ENCODE measurements at places on chromosomes 5 and 9.

DNA sequence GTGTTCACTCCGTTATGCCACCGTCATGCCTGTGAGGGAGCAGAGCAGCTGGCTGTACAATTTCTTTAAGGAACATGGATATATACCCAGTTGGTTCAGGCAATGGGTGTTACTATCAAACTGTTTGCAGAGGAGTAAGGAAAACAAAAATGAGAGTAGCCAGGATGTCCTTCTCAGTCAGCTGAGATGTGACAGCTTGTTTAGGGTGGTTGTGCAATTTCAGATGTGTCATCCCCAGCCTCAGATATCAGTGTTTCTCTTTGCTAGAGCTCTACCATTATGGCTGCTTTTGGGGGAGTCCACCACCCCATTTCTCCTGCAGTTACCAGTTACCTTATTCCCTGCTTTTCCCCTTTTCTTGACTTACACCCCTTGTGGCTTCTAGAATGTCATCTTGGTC is 135.2 kb upstream of the SLC24A2 start:
- DNase-seq = no peak

DNA sequence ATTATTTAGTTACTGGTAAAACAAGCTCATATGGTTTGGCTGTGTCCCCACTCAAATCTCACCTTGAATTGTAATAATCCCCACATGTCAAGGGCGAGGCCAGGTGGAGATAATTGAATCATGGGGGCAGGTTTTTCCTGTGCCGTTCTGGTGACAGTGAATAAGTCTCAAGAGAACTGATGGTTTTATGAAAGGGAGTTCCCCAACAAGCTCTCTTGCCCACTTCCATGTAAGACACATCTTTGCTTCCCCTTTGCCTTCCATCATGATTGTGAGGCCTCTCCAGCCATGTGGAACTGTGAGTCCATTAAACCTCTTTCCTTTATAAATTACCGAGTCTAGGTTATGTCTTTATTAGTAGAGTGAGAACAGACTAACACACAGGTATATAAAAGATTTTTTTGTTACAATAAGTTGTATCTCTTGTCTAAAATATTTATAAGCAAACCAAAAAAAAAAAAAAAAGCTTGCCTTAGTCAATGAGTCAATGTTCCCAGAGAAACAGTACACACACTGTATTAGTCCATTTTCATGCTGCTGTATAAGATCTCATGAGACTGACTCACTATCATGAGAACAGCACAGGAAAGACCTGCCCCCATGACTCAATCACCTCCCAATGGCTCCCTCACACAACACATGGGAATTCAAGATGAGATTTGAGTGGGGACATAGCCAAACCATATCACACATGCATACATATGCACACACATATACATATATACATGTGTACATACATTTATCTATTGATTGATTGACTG is 138.3 kb downstream of the BASP1 start:
- DNase-seq = no peak

GRCh38 chr5:154267516-154267915 is 77.0 kb downstream of the GALNT10 start:
- no peak for DNase-seq

DNA sequence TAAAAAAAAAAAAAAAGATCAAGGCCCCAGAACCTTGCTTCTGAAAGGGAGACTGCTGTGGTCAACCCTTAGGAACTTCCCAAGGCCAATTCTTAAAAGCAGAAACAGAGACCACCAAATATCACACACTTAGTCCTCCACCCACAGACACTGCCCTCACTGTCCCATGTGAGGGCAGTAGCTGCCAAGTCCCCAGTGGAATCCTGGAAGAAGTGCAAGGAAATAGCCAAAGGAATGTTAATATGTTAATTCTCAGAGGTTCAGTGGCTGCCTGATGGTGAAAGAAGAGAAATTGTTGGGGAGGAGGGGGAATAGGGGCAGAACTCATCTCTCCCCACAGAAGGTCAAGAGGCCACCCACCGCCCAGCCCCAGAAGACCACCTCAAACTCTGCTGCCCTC is 23.1 kb downstream of the FSTL4 start:
- DNase-seq = no peak

DNA sequence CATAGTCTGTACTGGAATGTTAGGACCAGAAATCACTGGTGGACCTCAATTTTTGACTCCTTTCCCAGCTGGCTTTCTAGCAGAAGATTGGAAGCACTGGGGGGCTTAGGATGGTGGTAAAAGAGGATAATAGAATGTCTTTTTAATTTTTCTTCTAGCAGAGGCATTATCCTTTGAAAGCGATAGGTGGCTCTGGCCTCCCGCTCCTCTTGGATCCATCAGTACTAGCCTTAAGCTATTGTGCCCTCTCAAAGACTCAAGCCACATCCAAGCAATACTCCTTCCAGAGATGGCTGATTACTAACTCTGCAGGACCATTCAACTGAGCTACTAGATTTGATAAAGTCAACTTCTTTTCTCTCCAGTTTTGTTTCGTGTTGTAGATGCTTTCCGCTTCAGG is 610.6 kb downstream of the CDH12 start:
- no peak for DNase-seq

DNA sequence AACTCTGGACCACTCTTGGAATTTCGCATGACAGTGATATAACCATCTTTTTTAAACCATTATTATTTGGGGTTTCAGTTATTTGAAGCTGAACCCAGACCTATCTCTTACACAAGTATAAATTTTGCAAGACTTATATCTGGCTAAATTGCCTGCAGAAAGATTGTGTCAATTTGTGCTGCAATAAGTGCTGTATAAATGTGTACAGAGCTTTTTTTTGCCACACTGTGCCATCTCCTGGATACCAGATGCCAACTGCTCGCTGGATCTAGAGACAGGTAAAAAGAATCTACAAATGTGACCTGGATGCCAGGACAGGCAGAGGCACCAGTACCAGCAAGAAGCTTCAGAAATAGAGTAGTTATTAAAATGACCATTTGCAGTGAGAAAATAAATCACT is 25.9 kb upstream of the TTC39B start:
- DNase-seq = no peak

GRCh38 chr9:92974161-92974661 is 26.9 kb downstream of the FGD3 start:
- peak; percentile 62 for DNase-seq

DNA sequence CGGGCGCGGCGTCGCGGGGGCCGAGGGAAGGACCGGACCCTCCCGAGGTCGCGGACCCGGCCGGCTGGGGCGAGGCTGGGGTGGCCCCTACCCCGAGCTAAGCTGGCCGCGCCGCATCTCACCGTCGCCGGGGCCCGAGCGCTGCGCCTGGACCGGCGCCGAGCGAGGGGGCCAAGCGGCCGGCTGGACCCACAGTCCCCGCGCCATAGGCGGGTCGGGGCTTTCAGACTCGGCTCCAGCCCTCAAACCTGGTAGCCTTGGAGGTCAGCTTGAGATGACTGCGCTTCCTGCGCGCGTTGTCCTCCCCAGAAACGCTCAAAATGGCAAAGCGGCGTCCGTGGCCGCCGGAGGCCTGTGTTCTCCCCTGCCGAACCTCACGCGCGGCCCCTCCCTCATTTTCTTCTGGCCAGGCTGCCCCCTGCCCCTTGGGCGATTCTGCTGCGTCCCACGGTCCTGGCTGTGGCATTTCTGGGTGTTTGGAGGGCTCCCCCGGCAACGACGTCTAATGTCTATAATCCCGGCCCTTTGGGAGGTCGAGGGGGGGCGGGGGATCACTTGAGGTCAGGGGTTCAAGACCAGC is 8.7 kb upstream of the GRIN1 start:
- no peak for DNase-seq

DNA sequence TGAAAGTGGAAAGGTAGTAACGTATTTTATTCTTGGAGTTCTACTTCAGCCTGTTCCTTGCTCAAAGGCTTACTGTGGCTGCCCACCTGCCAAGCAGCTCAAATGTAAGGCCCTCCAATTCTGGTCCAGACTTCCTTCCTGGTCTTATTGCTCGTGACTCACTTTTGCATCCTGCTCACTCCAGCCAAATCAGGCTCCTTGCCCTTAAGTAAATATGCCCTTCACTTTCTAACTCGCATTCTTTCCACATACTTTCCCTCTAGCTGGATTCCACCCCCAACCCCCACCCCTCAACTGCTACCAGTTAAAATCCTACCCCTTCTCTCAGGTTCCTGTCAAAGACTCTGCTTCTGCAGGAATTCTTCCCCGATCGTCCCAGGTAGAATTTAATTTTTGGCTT is 96.6 kb downstream of the GALNT10 start:
- DNase-seq = no peak

- DNase-seq = no peak
Observed at GRCh38 chr9:70392850-70393249, 21.6 kb downstream of the KLF9 start.

DNA sequence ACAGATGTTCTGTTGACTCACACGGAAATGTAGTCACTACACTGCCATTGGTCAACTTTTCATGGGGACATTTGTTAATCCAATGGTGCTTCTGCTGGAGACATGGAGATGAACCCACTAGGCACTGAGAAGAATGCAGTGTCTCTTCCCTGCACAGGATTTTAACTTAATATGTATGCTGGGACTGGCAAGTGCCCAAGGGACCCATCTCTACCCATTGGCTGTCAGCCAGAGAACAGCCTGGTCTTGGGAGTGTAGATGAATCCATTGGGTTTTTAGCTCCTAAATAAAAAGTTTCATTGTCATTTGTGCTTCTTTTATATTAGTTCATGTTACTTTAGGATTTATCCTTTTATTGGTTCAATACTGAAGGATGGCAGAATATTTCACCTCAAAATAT is 195.8 kb upstream of the CDH6 start:
- DNase-seq = no peak

- no peak for DNase-seq
Observed at GRCh38 chr9:694092-694402, 147.4 kb upstream of the DMRT1 start.

DNA sequence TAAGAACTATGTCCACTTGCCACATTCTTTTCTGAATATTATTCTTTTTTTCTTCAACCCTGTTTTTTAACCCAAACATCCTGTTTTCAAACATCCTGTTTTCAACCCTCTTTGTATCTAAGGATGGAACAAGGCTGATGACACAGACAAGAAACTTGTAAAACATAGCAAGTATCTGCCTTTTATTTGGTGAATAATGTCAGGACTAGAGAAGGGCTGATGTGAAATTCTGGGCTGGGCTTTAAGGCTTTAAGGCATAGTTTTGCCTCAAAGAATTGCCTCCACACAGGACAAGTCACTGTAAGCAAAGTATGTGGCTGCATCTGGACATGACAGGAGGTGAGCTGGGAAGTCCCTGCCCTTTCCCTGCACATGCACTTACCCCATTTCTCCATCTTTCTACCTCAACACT is 42.5 kb upstream of the RIC1 start:
- DNase-seq = no peak

DNA sequence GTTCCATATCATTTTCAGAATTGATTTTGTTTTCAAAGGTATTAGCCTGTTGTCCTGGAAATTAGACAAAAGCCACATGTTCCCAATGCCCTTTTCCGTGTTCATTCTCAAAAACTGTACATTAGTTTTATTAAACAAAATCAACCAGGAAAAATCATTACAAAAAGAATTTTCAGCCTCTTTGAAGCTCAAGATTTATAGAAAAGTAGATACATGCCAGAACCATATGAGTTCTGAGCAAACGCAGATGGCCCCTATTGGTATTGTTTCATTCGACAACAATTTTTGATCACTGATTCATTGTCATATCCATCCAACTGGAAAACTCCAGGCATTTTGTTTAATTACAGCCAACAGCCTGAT is 148.5 kb upstream of the GRAMD2B start:
- DNase-seq = no peak

- no peak for DNase-seq
Observed at GRCh38 chr5:169745441-169746146, 108.5 kb downstream of the DOCK2 start.

- no peak for DNase-seq
Observed at GRCh38 chr5:134103397-134103796, 11.1 kb upstream of the TCF7 start.

DNA sequence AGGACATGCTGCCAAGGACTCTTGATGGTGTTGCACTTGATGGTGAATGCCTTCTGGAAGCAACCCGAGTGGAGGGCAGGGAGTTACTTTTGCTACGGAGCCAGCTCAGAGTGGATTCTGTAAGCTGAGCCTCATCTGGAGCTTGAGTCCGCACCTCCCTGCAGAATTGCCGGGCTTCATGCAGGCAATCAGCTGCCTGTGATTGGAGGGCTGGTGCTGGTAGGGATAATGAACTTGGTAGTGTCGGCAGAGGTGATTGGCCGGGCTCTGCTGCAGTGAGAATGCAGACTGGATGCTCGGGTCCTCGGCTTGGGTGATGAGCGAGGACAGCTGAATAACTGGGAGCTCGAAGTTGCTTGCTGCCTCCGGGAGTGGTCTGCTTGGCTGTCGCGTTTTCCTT is 23.1 kb downstream of the SLC25A25 start:
- no peak for DNase-seq

DNA sequence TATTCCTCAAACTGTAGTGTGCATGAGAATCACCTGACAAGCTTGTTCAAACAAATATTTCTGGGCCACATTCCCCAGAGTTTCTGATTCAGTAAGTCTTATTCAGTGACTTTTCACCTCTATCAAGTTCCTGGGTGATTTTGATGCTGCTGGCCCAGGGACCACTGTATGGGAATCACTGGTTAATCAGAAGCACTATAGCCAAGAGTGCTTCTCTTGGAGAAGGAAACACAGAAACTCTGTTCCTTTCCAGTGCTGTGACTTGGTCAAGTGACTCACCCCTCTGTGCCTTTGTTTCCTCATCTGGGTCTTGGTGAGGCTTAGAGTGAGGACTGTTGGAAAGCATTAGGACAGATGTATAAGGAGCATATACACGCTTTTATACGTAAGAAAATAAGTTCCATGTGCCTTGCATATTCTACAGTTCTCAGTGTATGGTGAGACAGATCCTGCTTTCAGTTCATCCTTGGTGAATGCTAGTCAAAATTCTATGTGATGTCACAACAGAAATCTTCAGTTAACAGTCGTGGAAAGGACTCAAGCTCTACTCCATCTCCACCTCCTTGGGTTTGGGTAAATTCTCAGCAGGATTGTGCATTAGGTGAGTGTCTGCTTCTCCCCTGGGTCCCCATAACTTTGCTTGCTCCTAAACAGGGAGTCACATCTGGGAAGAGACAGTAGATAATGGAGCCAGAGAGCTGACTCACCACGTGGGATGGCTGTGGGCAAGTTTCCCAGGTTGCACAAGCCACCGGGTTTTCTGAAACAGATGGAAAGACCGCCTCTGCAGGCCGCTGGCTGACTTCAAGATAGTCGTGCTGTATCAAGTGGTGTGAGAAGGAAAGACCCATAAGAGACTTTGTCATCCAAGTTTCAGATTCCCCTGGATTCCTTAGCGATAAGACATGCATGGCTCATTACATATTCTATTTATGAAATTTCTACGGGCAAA is 117.0 kb downstream of the NXNL2 start:
- DNase-seq = peak; percentile 1

GRCh38 chr5:96499753-96500345 is 66.8 kb upstream of the PCSK1 start:
- no peak for DNase-seq

GRCh38 chr5:179309751-179310320 is 35.4 kb downstream of the ADAMTS2 start:
- no peak for DNase-seq

DNA sequence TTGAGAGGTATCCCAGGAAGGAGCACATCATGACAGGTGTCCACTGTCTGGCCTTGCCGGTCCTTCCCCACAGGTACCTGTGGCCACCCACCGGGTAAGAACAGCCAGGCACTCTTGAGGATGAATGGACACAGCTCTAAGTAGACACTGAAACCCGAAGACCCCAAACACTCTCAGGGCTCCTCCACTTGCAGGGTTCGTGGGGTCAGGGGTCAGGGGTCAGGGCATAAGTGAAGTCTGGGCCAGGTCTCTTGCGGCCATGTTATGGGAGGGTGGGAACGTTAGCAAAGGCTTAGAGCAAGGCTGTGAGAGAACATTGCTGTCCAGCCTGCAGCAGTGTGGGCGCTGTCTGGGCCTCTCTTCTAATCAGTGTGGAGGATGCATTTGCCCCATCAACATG is 40.0 kb downstream of the MAPK9 start:
- DNase-seq = no peak
